PC-3 (cell line): ENCODE measurements at places on chromosomes 7 and 10.
A peak's percentile ranks its signal among the peaks of the same experiment; 100 is the strongest.

- no peak for DNase-seq
Observed at GRCh38 chr10:2953495-2953894, 113.9 kb upstream of the PFKP start.

DNA sequence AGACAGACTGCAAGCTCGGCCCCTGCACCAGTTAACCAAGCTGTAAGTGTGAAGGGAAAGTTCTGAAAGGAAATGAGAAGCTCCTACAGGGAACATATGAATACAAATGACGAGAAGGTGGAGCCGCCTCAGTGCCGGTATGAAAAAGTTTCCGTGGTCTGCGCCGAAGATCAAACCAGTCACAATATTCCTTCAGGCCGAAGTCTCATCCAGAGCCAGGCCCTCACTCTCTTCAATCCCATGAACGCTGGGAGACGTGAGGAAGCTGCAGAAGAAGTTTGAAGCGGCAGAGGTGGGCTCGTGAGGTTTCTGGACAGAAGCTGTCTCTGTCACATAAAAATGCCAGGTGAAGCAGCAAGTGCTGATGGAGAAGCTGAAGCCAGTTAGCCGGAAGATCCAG is 71.9 kb downstream of the CFAP46 start:
- no peak for DNase-seq

GRCh38 chr7:35004531-35005095 is 32.7 kb downstream of the DPY19L1 start:
- DNase-seq, result peak; percentile 69

GRCh38 chr10:101818872-101819633 is 809 bp upstream of the OGA start:
- peak; percentile 14 for DNase-seq

GRCh38 chr10:51092402-51092801 is 18.1 kb downstream of the PRKG1 start:
- peak; percentile 79 for DNase-seq
